ENCODE measurements at places on chromosomes 4 and X.
A peak's percentile ranks its signal among the peaks of the same experiment; 100 is the strongest.

- peaks cover 7% of the 10 kb centered on the region for H3K4me1 ChIP-seq
- no peaks in the 10 kb centered on the region for H3K36me3 ChIP-seq
- H3K27ac ChIP-seq: no peak overlapping the region
- DNase-seq: no peak
- H3K27me3 ChIP-seq: peaks cover 75% of the 10 kb centered on the region
Measured at GRCh38 chr4:76585272-76585671, 150.2 kb downstream of the SHROOM3 start.

- H3K27ac ChIP-seq: no peak overlapping the region
- DNase-seq: no peak
- H3K4me3 ChIP-seq: no peak overlapping the region
- H3K4me1 ChIP-seq: no peaks in the 10 kb centered on the region
- no peaks in the 10 kb centered on the region for H3K36me3 ChIP-seq
Measured at GRCh38 chrX:68199062-68199848, 234.0 kb downstream of the OPHN1 start.

- H3K27me3 ChIP-seq: peaks cover 15% of the 10 kb centered on the region
- H3K36me3 ChIP-seq: no peaks in the 10 kb centered on the region
- no peak for DNase-seq
- no peak overlapping the region for H3K4me3 ChIP-seq
- H3K4me1 ChIP-seq: no peaks in the 10 kb centered on the region
Measured at GRCh38 chr4:57102050-57102624, 8.0 kb downstream of the IGFBP7 start.

DNA sequence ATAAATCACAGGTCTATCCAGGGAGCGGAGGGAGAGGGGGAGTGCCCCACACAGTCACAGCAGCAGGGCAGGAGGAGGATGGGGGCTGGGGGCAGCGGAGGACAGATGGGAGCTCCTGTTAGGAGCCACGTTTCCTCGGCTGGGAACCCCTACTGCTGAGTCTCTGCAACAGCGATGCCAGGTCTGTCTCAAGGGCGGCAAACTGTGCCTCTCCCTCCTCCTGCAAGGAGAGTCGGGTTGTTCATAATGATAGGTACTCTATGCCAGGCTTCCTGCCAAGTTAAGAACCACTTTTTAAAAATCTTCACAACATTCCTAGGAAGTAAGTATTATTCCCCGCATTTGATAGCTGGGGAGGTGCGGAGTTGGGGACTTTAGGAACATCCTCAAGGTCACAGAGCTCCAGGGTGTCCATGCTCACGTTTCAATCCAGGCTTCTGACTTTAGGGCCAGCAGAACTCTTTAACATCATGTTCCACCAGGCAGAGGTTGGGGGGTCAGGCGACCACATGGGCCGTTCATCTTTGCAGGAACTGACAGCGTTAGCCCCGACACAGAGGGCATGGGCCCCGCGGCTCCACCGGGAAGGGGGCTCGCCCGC, 98.3 kb upstream of the MAML3 start:
- peaks cover 68% of the 10 kb centered on the region for H3K4me1 ChIP-seq
- H3K4me3 ChIP-seq: peak overlapping the region; percentile 74
- peak; percentile 18 for DNase-seq
- peak overlapping the region; percentile 41 for H3K27ac ChIP-seq

- H3K27me3 ChIP-seq: peaks cover 7% of the 10 kb centered on the region
- no peak overlapping the region for H3K4me3 ChIP-seq
- H3K27ac ChIP-seq: no peak overlapping the region
- peak; percentile 27 for DNase-seq
- H3K36me3 ChIP-seq: no peaks in the 10 kb centered on the region
- H3K4me1 ChIP-seq: peaks cover 18% of the 10 kb centered on the region
Measured at GRCh38 chrX:8988446-8988845, 45.5 kb downstream of the FAM9B start.

DNA sequence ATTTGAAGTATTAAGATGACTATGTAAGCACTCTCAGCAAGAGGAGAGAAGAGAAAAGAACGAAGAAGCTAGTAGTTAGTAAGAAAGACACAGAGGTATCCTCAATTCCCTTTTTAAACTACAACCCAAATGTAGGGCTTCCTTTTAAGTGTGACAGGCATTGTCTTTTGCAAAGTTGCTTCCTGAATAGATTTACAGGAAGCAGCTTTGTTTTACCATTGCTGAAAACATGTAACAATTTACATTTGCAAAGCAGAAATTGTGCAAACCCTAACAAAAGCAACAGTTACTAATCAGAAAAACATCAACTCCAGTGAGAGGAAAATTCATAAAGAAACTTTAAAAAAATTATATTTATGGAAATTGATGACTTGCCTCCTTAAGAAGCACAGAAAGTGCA, 96.4 kb downstream of the FAM13A start:
- H3K4me1 ChIP-seq: peaks cover 24% of the 10 kb centered on the region
- no peaks in the 10 kb centered on the region for H3K27me3 ChIP-seq
- no peak overlapping the region for H3K4me3 ChIP-seq
- DNase-seq: no peak
- H3K27ac ChIP-seq: no peak overlapping the region
- H3K36me3 ChIP-seq: no peaks in the 10 kb centered on the region

DNA sequence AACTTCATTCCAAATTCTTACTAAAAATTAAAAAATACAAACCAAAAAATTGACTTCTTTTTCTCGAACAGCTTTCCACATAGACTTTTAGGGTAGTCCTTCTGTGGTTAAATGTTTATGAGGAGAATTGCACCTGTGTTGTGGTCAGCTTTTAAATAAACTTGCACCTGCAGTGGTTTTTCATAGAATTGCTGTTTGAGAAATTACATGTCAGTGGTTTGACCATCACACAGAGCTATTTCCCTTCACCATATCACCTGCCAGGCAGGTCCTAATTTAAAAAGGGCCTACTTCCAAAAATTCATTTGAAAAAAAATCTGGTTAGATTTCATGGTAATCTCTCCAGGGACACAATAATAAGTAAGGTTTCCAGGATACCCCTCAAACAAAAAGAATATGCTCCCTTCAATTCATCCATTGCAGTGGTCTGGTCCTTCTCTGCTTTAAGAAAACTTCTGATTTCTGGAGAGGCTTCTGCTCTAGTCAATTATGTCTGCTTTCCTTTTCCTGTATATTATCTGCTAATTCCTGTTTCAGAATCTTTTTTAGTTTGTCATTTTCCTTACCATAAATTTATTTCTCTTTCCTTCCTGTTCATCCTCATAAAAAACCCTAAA, 9.8 kb upstream of the UTP3 start:
- no peak for DNase-seq
- H3K27me3 ChIP-seq: no peaks in the 10 kb centered on the region
- H3K36me3 ChIP-seq: no peaks in the 10 kb centered on the region
- no peak overlapping the region for H3K4me3 ChIP-seq

DNA sequence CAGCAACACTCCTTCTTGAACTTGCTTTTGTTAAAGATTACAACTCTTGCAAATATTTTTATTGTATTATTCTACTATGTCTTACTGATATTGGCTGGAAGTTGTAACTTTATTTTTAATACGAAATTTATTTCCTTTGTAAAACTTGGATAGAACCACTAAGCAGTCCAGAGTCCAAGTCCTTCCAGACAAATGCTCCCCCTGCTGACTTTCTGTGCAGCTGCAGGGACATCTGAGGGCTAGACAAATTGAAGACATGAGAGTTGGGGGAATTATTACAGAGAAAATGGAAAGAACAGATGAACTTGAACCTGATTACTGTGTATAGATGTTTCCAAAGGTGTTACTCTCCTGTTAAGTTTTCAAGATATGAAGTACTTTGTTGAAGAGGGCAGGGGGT, 238.8 kb downstream of the GRIA3 start:
- H3K4me1 ChIP-seq: no peaks in the 10 kb centered on the region
- H3K36me3 ChIP-seq: no peaks in the 10 kb centered on the region
- peaks cover 8% of the 10 kb centered on the region for H3K27me3 ChIP-seq
- DNase-seq: peak; percentile 0

GRCh38 chrX:95889279-95889678, 795.4 kb upstream of the DIAPH2 start:
- no peaks in the 10 kb centered on the region for H3K4me1 ChIP-seq
- H3K27me3 ChIP-seq: peaks cover 5% of the 10 kb centered on the region
- H3K4me3 ChIP-seq: no peak overlapping the region
- DNase-seq: no peak
- H3K27ac ChIP-seq: no peak overlapping the region

GRCh38 chrX:83845397-83845796, 15.5 kb upstream of the CYLC1 start:
- no peaks in the 10 kb centered on the region for H3K27me3 ChIP-seq
- no peaks in the 10 kb centered on the region for H3K36me3 ChIP-seq
- DNase-seq: no peak
- no peak overlapping the region for H3K4me3 ChIP-seq
- no peaks in the 10 kb centered on the region for H3K4me1 ChIP-seq

GRCh38 chr4:24988776-24989175, 42.0 kb downstream of the LGI2 start:
- no peaks in the 10 kb centered on the region for H3K36me3 ChIP-seq
- H3K4me3 ChIP-seq: no peak overlapping the region
- H3K4me1 ChIP-seq: no peaks in the 10 kb centered on the region
- H3K27ac ChIP-seq: no peak overlapping the region
- no peaks in the 10 kb centered on the region for H3K27me3 ChIP-seq
- DNase-seq: no peak

GRCh38 chrX:129559783-129560182, 19.7 kb downstream of the OCRL start:
- DNase-seq: no peak
- H3K4me3 ChIP-seq: no peak overlapping the region

Measured in activated T-cell treated with anti-CD3 and anti-CD28 coated beads, Interleukin-2, amount 50 U/mL, for 72 hours (primary cell).